Activated T-helper 9 cell treated with anti-CD3 and anti-CD28 coated beads, Interleukin-2, amount 50 U/mL, for 16 hours (primary cell): ENCODE measurements at places on chromosomes 7 and 10.

GRCh38 chr7:133381965-133382364, 129.1 kb downstream of the EXOC4 start:
- no peak for DNase-seq

- no peak for DNase-seq
Observed at GRCh38 chr10:17801507-17801906, 7.6 kb upstream of the MRC1 start.

- DNase-seq = no peak
Observed at GRCh38 chr7:87339373-87339897, 6.0 kb upstream of the CROT start.

DNA sequence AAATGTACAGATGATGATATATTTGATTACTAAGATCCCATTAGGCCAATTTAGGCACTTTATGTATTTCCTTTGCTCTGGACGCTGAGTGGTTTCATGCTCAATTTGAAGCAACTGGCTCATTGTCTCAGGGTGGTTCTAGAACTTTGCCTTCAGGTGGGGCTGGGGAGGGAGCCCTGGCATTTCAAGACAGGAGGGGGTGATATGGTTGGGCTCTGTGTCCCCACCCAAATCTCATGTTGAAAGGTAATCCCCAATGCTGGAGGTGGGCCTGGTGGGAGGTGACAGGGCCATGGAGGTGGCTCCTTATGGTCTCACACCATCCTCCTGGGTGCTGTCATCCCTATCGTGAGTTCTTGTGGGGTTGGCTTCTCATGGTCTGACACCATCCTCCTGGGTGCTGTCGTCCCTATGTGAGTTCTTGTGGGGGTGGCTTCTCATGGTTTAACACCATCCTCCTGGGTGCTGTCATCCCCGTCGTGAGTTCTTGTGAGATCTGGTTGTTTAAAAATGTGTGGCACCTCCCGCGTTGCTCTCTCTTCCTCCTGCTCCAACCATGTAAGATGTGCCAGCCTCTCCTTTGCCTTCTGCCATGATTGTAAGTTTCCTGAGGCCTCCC, 151.5 kb upstream of the KLF6 start:
- DNase-seq = no peak

GRCh38 chr10:130425169-130425568, 289.0 kb downstream of the GLRX3 start:
- DNase-seq = no peak

- no peak for DNase-seq
Observed at GRCh38 chr7:34727464-34727995, 69.5 kb downstream of the NPSR1 start.

GRCh38 chr7:115417662-115418061, 495.8 kb downstream of the MDFIC start:
- DNase-seq = no peak

GRCh38 chr7:46385662-46386309, 464.7 kb upstream of the IGFBP3 start:
- DNase-seq = no peak

DNA sequence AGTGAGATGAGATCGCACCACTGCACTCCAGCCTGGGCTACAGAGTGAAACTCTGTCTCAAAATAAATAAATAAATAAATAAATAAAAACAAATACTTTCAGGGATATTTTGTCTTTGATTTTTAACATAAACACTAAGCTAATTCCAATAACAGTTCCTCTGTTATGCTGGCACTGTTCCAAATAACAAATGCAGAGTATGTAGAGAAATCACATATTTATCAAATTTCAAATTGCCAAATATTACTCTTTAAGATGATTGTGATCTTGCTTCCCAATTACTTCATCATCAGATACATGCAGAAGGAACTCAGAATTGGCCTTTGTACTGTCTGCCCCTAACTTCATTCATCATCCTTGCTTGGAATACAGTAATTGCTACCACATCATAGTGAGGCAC, 19.7 kb downstream of the FAM24A start:
- no peak for DNase-seq

GRCh38 chr7:41385996-41386395, 316.9 kb downstream of the INHBA start:
- no peak for DNase-seq

DNA sequence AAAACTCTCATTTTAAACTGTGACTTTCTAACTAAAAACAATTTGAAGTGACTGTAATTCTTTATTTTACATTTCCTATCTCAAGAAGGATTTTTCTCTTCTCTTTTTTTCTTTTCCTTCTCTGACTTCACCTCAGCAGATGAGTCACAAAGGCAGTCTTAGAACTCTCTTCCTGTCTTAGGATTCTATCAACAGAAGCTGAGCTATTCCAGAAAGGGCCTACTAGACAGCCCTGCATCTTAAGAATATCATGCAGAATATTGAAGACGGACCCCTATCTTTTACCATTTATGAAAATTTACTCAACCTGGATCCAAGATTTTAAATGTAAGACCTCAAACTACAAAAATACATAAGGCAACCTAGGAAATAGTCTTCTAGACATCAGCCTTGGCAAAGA, 365.7 kb upstream of the SEMA3C start:
- no peak for DNase-seq

- no peak for DNase-seq
Observed at GRCh38 chr7:128666200-128666599, 5.9 kb upstream of the GARIN1A start.

- no peak for DNase-seq
Observed at GRCh38 chr10:18759575-18759974, 100.3 kb downstream of the ARL5B start.

DNA sequence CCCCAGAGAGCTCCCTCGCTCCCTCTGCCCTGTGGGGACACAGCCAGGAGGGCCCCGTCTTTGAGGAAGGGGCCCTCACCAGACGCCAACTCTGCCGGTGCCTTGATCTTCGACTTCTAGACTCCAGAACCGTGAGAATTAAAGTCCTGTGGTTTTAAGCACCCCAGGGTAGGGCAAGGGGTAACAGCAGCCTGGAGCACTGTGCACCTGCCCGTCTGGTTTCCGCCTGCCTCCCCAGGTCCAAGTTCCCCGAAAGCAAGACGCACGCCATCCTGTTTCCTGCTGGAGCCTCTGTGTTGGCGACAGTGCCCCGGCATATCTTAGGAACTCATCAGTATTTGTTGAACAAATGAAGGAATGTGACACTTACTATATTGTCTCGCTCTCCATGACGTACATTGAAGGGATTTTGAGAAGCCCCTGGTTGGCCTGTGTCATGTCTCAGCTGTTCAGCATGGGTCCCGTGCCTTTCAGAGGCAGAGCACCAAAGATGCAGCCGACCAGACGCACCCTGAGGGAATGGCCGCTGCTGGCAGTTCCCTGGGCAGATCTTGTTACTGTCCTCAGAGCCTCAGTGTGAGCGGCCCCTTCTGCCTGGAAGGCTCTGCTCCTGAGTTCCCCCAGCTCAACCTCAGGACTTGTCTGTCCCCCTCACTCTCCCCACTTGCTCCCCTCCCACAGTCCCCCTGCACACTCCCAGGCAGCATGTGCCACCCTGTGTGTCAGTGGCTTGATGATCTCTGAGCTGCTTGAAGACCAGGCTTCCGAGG, 226.2 kb downstream of the TCERG1L start:
- DNase-seq = no peak

- DNase-seq = no peak
Observed at GRCh38 chr7:127792528-127793342, 140.7 kb downstream of the SND1 start.

DNA sequence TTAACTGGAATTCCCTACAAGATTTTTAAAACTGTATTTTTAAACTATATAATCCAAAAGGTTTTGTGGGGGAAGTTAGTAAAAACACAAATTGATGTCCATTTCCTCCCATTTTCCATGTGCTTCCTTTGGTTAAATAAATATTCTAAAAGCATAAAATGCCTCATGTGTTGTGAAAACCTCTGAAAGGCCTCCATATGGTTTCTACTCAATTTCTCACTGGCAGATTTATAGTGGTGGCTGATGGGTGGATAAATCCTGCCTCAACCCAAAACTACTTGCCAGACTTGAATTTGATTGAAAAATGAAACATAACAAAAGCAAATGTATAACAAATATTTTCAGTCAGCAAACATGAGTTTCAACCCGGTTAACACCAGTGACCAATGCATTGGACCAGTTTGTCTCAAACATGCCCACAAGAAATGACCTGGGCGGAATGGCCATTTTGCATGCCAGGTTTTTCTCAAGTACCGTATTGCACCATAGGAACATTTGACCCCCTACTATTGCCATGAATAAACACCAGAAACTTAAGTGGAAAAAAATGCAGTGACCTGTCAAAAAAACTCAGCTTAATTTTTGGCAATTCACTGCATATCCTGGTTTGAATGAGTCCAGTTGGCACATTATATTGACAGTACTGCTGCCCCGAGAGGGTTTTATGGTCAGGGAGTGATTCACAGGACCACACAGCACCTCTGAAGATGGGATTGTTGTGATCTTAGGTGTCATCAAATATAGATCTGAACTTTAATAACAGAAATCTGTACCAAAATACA, 454.6 kb upstream of the ANKRD30A start:
- DNase-seq = no peak

DNA sequence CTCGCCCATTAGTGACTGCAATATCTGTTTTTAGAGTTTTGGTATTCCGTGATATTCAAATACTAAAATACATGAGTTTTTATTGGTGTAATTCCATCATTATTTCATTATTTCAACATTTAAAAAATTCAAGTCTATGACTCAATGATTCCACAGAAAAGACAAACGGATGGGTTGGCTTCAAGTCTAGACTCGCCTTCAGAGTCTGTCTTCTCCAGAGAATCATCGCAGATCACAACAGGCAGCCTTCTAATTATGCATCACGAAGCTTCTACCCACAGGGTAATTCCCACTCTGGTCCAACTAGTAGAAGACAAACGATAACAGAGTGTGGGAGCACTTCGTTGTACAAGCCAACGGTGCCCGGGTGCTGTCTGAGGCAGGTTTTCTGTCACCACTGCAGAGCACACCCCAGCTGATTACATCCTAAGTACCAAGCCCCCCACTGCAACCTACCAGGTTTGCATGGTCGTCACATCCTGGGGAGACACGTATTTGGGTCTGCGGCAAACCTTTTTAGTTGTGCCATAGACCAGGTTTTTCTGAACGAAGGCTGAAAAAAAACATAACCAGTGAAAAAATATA, 28.9 kb downstream of the PARP12 start:
- DNase-seq = no peak

DNA sequence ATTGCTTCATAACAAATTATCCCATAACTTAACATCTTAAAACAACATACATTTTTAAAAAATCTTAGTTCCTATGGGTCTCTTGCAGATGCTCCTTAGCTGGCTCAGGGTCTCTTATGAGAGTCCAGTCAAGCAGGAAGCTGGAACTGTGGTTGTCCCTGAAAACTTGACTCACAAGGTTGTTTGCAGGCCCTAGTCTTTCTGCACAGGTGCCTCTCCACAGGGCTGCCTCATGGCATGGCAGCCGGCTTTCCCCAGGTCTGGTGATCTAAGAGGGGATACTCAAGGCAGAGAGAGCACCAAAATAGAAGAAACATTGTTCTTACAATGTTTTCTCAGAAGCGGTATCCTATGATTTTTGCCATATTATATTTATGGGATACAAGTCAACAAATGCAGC, 127.1 kb downstream of the CDK14 start:
- DNase-seq = no peak

- no peak for DNase-seq
Observed at GRCh38 chr10:17563452-17563851, 53.7 kb downstream of the HACD1 start.

- no peak for DNase-seq
Observed at GRCh38 chr7:36039671-36040070, 113.4 kb upstream of the EEPD1 start.

DNA sequence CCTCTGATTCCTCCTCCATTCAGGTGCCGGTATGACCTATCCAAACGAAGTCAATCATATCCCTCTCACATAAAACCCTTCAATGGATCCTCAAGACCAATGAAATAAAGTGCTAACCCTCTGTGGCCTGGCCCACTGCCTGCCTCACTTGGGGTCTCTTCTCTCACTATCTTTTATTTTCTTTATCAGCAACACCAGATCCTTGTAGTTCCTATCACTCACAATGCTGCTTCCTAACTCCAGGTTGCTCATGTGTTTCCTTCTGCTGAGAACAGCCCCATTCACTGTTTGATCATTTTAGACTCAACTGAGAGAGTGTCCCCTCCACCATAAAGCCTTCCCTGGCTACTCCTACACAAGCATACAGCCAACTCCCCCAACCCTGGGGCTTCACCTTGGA, 180.6 kb downstream of the DOCK4 start:
- DNase-seq = no peak

GRCh38 chr10:23367896-23368595, 23.4 kb upstream of the C10orf67 start:
- no peak for DNase-seq

DNA sequence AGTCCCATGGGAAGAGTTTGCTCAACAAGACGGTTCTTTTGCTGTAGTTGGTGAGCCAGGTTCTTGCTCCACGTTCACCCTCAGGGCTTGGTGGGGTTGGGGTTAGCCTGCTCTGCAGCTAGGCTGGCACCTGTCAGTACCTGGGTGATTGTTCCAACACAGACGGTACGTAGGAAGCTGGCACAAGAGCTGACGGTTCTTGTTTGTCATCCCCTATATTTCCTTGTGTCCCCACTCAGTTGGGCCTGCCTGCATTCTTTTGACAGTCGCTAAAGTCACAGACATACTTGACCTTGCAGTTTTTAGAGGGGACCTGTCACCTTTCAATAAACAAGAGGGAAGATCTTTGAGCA, 40.2 kb upstream of the SYPL1 start:
- DNase-seq = no peak

GRCh38 chr7:114082642-114083165, 163.9 kb upstream of the PPP1R3A start:
- DNase-seq = no peak

- no peak for DNase-seq
Observed at GRCh38 chr7:7761340-7761973, 43.0 kb upstream of the RPA3 start.

GRCh38 chr10:76786504-76787072, 851.0 kb downstream of the KCNMA1 start:
- DNase-seq = no peak

DNA sequence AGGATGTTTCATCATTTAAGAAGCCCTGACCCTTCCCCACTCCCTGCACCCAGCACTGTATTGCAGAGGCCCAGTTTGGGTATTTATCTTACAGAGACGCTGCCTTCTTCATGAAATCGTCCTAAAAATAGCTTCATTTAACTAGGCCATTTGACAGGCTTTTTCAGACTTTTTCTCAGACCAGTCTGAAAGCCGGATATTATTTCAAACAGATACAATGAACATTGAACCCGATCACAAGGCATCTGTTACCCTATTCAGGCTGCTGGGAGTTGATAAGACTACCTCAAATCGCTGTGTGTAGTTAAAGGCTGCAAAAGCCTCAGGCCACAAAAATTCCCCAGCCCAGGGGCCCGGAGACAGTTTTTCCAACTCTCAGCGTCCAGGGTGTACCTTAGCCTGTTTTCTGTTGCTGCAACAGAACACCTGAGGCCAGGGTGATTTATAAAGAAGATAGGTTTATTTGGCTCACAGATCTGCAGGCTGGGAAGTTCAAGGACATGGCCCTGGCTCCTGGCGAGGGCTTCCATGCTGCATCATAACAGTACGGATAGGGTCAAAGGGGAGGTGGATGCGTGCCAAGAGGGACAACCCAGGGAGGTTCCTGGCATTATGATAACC, 130.7 kb upstream of the SH2B2 start:
- no peak for DNase-seq
